ENCODE measurements at places on chromosomes 1 and 21.

GRCh38 chr21:43864962-43865539, at the start of gene AGPAT3:
Gene AGPAT3, plus strand, starts transcription at chr21:43865223. Its CDS starts 94,459 bp downstream, at chr21:43959682.
- no peak for DNase-seq

GRCh38 chr1:1916851-1917251, 1.8 kb downstream of the CALML6 start:
- no peak for DNase-seq

- no peak for DNase-seq
Measured at GRCh38 chr21:45475797-45476570, 66.3 kb downstream of the SLC19A1 start.

- DNase-seq, result no peak
Measured at GRCh38 chr1:208151728-208152598, 92.2 kb downstream of the PLXNA2 start.

DNA sequence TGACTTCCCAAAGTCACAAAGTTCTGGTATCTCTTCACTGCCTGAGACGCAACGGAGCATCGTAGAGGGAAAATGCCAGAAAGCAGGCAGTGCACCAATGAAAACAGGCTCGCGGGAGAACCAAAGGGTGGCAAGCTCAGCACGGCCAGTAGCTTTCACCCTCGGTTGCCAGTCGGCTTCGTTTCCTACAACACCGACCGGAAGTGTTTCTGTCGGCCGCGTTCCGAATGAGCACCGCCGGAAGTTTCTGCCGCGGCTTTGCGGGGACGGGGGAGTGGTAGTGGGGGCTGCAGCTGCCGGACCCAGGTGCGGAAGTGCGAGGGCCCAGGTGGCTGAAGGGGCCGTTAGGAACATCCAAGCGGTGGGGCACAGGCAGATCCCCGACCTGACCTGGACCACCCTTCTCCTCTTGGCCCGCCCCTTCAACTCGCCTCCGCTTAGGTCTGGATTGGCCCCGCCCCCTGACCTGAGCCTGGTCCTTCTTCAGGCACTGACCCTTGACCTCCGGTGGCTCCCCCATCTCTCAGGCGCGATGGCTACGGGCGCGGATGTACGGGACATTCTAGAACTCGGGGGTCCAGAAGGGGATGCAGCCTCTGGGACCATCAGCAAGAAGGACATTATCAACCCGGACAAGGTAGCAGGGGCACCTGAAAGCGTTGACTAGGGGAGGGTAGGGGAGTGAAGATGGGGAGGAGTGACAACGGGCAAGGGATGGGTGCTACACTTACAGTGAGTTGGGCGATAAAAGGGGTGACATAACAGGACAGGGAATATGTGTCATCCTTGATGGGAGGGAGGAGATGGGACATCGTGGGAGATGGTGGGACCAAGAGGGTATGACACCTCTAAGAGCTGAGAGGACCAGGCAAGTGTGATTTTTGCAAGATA, at the start of gene DMAP1:
DMAP1 (plus strand) TSS at position 250 of the 891 bp plus-strand sequence; CDS start at position 533, 283 bp downstream.
- DNase-seq, result peak; percentile 62
